ENCODE measurements at places on chromosomes 5 and 9.

GRCh38 chr5:91978221-91978882 lies 595.2 kb upstream of the ARRDC3 start:
- no peak for DNase-seq

GRCh38 chr9:84736081-84736480 lies 66.6 kb downstream of the NTRK2 start:
- no peak for DNase-seq

- DNase-seq, result peak; percentile 29
Measured at GRCh38 chr5:151288180-151288579, 15.4 kb downstream of the SLC36A3 start.

GRCh38 chr9:95171001-95171400 lies 146.5 kb downstream of the FANCC start:
- DNase-seq, result peak; percentile 82

GRCh38 chr5:116543501-116543900 lies 31.1 kb downstream of the SEMA6A start:
- peak; percentile 62 for DNase-seq

- peak; percentile 96 for DNase-seq
Measured at GRCh38 chr5:78587775-78588291, 60.7 kb downstream of the LHFPL2 start.

GRCh38 chr5:144463481-144464223 lies 293.0 kb downstream of the KCTD16 start:
- DNase-seq, result no peak

- DNase-seq, result no peak
Measured at GRCh38 chr5:52740007-52740406, 47.7 kb upstream of the ITGA1 start.

- no peak for DNase-seq
Measured at GRCh38 chr5:108143581-108143980, 238.3 kb downstream of the FBXL17 start.

- DNase-seq, result no peak
Measured at GRCh38 chr9:130382636-130383349, 62.0 kb upstream of the ASS1 start.

DNA sequence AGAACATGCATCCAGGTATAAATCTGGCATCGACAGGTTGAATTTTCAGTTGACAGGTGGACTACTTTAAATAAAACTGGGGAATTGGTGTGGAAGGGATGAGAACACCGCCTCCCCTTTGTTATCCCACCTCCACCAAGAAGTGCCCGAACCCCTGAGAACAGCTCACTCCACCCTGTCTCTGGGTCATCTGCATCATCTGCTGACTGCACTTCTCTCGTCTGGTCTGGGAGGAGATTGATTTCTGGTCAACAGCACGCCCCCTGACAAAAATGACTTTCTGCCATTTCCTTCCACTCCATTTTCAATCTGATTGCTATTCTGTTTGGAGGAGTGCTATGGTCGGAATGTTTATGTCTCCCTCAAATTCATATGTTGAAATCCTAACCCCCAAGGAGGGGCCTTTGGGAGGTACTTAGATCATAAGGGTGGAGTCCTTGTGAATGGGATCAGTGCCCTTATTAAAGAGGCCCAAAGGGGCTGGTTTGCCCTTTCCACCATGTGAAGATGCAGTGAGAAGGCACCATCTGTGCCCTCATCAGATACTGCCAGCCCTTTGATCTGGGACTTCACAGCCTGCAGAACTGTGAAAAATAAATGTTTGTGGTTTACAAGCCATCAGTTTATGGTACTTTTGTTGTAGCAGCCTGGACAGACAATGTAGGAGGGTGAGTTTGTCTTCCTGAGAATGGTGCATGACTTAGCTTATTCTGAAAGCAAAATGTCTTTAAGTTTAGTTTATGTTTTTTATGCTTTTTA lies 145.7 kb downstream of the EGFLAM start:
- DNase-seq, result no peak

- DNase-seq, result peak; percentile 46
Measured at GRCh38 chr5:167030500-167031120, 1260.8 kb upstream of the WWC1 start.

GRCh38 chr5:134003817-134004625 lies 754 bp downstream of the VDAC1 start:
- DNase-seq, result peak; percentile 69

- no peak for DNase-seq
Measured at GRCh38 chr5:51685419-51685818, 302.2 kb downstream of the ISL1 start.

- DNase-seq, result no peak
Measured at GRCh38 chr9:128286440-128286839, 10.4 kb downstream of the SWI5 start.

GRCh38 chr9:113125386-113126035 lies 25.3 kb upstream of the SLC31A2 start:
- peak; percentile 3 for DNase-seq

GRCh38 chr5:74288448-74289108 lies 351.9 kb downstream of the ENC1 start:
- DNase-seq, result no peak

DNA sequence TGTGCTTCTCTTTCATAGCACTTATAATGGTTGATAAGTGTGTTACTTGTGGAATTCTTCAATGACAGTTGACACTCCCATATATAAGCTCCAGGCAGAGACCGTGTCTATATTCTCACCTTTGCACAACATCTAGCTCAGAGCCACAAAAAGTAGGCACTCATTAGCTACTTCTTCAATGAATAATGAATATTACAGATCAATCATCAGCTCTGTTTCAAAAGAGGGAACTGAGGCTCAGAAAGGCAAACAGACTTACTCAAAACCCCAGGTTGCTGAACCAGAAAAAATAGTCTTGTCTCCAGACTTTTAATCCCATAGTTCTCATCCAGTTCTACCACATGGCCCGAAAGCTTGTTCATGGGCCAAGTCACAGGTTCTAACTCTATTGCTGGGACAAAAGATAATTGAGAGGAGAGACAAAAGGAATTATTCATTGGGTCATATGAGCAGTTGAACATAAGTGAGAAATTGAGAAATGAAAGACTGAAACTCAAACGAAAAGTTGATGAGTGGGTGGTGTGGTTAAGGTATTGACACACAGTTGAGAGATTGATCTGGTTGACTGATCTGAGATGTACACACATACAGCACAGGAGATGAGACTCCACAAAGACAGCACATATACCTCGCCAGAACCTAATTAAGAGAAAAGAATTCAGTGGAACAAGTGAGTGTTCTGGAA lies 381.6 kb downstream of the EFNA5 start:
- DNase-seq, result no peak

- peak; percentile 38 for DNase-seq
Measured at GRCh38 chr9:120348951-120349429, 231.0 kb downstream of the CDK5RAP2 start.

- no peak for DNase-seq
Measured at GRCh38 chr5:98938464-98938863, 9.7 kb upstream of the CHD1 start.

DNA sequence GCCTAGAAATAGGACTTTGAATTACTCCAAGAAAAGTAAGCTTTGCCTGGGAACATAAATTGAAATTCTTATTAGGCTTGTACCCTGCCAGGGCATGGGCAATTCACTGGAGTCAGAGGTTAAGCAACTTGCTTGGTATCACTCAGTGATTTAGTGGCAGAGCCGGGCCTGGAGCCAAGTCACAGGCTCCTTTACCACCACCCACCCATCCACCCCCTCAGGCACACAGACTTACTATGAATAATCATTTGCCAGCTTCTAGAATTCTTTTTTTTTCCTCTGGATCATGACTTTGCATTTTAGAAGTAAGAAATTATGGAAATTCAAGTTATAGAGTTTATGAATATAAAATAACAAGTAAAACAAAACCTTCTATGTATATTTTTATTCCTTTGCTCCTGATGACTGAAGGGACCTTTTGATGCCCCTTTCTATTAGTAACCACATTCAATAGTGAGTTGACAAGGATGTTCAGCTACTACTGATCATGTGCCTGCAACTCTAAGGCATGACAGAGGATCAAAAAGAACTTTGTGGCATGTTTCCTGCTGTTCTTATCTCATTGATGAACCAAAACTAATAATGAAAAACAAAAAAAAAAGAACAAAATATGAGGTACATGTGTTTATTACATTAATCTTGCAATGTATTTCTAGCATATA lies 614.7 kb downstream of the TLR4 start:
- DNase-seq, result no peak

GRCh38 chr5:153753645-153754432 lies 263.4 kb downstream of the GRIA1 start:
- DNase-seq, result no peak

DNA sequence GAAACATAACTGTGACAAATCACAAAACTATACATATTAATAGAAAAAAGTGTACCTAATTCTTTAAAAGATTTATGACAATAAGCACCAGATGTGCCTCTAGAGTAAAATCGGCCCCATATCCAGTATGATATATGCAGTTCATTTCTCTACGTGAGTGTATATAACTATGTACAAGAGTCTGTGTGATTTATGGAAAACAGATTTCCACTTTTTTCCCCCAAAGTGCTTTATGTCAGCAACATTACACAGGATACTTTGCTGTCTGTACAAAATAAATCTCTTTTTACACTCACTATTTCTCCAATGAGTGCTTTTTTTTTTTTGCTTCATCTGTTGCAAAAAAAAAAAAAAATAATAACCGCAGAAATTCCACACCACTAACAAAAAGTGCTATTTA lies 298.8 kb upstream of the RFX3 start:
- no peak for DNase-seq

DNA sequence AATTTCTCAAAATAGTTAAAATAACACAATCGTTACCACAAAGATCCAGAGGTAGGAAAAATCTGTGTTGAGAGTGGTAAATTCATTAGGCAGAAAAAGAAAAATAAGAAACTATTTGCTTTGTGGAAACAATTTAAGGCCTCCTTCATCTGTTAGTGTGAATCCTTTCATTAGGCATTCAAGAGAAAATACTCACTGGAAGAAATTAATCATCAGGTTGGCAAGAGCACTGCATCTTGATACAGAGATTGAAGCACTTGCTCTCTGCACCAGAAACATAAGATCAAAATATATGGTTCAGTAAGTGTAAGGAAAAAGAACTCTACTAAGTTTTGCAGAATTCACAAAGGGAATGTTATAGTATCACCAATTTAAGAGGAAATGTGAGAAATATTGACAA lies 44.4 kb downstream of the TTC39B start:
- DNase-seq, result no peak

DNA sequence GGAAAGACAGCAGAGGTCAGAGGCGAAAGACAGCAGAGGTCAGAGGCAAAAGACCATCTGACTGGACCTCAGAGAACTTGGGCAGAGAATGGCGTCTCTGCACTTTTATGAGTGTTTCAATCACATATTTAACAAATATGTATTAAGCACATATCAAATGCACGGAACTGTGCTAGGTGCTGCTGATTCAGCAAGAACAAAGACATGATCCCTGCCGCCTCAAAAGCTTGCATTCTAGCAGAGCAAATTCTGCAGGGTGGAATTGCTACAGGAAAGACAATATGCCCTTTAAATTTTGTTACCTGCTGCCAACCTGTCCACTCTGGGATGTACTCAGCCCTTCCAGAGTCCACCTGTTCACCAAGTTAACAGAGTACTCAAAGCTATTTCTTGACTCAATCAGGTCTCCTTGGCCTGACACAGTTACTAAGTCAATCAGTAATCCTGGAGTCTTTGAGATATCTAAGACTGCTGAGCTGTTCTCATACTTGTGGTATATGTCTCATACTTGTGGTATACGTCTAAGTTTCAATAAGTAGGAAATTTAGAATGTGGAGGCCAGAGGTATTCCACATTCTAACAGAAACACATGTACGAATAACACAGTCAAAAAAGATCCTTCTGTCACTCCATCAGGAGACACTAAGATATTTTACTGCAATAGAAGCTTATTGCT lies 131.8 kb downstream of the GNAQ start:
- no peak for DNase-seq

DNA sequence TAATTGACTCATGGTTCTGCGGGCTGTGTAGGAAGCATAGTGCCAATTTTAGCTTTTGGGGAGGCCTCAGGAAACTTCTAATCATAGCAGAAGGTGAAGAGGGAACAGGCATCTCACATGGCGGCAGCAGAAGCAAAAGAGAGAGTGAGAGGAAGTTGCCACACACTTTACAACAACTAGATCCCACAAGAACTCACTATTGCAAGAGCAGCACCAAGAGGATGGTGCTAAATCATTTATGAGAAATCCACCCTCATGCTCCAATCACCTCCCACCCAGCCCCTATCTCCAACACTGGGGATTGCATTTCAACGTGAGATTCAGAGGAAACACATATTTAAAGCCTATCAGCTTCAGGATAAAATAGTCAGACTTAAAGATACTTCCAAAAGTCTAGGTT lies 36.1 kb upstream of the LPAR1 start:
- DNase-seq, result peak; percentile 21

- DNase-seq, result no peak
Measured at GRCh38 chr9:86795823-86796553, 151.3 kb downstream of the GAS1 start.

DNA sequence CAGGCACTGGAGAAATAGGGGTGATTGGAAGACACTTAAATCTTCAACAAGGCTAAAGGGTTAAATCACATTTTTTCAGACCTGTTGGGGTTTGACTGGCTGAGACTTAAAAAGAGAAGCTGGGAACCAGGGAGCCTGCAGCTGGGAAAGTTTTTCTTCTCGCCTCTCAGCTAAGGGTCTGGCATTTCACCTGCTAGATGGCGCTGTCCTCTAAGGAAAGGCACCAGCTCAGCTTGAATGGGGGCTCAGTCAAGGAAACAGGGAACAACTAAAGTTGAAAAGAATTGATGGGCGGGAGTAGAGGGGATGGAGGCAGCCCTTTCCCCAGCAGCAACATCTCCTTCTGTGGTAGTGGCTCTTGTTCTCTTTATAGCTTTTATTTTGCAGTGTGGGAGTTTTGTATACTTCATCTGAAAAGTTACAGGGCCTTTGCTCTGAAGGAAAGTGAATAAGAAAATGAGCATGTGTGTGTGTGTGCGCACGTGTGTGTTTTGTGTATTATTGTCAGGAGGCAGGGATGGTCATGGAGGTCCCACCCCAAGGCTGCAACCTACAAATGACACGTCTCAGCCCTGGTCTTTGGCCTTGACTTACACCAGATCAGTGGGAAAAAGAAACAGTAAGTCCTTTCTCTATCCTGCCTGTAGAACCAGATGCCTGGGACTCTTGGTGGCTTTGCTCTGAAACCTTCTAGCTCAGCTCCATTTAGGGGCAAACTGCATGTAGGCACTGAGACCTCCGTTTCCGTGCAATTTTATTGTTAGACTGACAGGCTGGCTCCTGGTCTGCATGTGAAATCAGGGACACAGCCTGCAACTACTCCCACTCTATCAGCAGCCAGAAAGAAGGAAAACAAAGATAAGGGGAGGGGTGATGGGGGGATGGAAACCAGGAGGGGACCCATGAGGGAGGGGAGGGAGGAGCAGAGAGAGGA lies 316.2 kb upstream of the CLINT1 start:
- DNase-seq, result peak; percentile 66

DNA sequence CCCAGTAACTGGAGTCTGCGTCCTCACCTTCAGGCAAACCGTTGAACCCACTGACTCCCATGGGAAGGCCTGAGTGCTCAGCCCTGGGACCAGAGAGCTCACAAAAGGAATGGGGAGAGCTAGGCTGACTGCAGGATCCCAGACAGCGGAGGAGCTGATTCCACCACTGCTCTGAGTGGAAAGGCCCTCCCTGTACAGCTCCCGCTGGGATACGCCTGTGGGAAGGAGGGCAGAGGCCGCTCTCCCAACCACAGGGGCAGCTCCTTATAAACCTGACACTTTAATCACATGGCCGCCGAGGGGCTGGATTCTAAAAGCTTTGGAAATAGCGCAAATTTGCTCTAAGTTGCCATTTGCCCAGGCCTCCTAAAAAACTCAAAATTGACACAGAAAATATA lies 37.1 kb downstream of the DBH start:
- DNase-seq, result no peak

Data from OCI-M1 (cell line).